Stimulated activated CD8-positive, alpha-beta memory T cell treated with anti-CD3 and anti-CD28 coated beads, Interleukin-12 subunit alpha, Interleukin-12 subunit beta, amount 100 ng/mL, for 4 hours (primary cell): ENCODE measurements at places on chromosomes 4 and X.

DNA sequence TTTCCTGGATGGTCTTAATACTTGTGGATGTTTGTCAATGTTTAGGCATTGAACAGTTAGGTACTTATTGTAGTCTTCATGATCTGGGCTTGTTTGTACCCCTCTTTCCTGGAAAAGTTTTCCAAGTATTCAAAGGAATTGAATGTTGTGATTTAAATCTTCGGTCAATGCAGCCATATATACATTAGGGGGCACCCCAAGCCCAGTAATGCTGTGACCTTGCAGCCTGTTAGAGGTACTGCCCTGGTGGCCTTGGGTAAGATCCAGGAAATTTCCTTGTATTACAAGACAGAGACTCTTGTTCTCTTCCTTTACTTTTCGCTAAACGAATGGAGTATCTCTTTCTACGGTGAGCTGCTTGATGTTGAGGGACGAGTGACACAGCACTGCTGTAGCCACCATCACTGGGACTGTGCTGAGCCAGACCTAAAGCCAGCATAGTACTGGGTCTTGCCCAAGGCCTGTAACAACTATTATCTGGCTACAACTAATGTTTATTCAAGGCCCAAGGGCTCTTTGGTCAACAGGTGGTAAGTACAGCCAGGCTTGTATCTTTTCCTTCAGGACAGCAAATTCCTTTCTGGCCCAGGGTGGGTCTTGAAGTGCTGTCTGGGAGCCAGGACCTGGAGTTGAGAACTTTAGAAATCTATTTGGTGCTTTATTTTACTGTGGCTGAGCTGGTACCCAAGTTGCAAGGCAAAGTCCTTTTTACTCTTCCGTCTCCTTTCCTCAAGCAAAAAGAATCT lies 118.3 kb upstream of the ATOH1 start:
- no peak for DNase-seq

- no peak for DNase-seq
Observed at GRCh38 chr4:78659264-78659663, 107.7 kb downstream of the ANXA3 start.

DNA sequence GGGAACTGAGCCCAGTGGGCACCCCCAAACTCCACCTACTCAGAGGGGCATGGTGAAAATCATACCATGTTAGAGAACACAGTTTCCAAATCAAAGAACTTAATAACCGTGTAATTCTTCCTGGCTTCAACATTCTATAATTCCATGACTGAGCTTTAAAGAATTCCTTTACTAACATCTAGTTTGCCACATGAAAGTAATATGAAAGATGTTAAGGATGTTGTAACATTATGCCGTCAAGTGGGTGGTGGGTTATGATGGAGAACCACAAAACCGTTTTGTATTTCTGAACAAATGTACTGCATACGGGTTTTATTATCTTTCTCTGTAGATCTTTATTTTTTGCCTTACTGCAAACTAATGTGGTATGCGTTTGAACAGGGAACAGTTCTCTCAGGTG lies 549.0 kb upstream of the MAGEB2 start:
- no peak for DNase-seq

GRCh38 chr4:29046781-29047180 lies 1673.4 kb upstream of the PCDH7 start:
- no peak for DNase-seq

DNA sequence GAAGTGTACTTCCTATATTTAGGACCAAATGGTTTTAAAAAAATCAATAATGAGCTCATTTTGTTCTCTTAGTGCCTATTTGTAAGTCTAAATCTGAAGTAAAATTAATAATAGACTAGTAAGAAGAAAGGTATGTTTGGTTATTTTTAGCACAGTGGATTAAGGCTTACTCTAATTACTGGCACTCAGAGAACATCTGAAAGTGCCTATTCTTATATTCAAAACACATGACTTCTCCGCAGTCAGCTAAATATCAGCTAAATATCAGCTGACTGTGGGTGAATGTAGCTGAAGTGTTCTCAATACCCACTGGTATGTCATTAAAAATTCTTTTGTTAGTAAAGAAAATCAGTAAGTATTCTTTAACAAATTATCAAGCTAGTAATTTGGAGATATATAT lies 6.0 kb downstream of the AP1S2 start:
- DNase-seq: no peak

- no peak for DNase-seq
Observed at GRCh38 chr4:52780617-52781354, 29.6 kb upstream of the ERVMER34-1 start.

DNA sequence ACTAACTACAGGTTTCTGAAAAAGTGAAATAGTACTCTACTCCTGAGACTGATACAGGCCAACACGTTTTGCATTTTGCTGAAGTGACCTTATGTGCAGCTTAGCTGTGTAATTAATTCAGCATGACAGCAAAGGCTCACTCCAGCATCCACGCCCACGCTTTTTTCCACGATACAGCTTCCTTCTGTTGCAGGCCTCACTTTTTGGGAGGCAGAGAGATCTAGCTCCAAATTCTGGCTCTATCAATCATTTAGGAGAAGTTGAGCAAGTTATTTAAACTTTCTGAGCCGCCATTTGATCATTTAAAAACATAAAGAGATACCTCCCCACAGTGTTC lies 160.3 kb downstream of the AFAP1 start:
- DNase-seq: no peak

GRCh38 chr4:24604558-24605214 lies 20.3 kb upstream of the DHX15 start:
- DNase-seq: no peak

- DNase-seq: no peak
Observed at GRCh38 chr4:6194458-6195195, 5.7 kb downstream of the JAKMIP1 start.

DNA sequence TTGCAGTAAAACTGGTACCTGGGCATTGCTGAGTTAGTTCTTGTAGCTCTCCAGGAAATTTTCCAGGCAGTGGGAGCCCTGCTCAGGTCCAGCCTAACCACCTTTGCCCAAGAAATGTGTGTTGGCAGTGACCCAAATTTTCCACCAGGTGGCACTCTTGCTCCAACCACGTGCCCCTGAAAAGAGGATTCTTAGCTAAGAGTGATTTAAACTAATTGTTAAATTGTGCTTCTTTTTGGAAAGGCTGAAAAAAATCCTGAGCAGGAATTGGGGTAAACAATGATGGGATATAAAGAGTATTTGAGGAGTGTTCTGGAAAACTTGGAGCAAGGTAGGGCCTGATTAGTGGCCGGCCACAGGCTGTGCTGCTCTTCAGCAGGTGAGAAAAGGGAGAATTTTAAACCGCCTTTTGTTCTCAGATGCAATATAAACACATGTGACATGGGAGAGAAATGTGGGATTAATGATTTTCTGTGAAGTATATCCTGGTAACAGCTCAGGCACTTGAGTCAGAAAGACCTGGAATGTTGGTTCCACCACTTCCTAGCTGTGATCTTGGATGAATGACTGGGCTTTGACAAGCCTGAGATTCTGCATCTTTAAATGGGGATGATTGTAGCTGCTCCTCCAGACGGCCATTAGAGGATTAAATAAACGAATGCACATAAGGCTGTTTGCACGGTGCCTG lies 219.6 kb downstream of the PTTG2 start:
- peak; percentile 47 for DNase-seq

- no peak for DNase-seq
Observed at GRCh38 chr4:161419822-161420221, 744.0 kb downstream of the FSTL5 start.

DNA sequence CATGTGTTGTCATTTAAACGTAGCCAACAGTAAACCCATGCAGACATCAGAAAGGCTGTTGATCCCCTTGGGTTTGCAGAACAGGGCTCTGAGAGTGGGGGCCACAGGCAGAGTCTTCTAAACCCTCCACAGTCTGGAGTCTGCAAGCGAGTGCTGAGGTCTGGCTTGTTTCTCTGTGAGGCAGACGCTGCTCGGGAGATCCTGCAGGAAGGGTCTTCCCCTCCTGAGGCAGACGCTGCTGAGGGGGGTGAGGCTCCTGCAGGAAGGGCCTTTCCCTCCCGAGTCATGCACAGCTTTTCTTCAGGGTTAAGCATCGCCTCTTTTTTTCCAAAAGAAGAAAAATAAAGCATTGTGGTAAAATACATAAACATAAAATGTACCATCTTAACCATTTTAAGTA lies 17.1 kb upstream of the PDE6B start:
- DNase-seq: no peak

DNA sequence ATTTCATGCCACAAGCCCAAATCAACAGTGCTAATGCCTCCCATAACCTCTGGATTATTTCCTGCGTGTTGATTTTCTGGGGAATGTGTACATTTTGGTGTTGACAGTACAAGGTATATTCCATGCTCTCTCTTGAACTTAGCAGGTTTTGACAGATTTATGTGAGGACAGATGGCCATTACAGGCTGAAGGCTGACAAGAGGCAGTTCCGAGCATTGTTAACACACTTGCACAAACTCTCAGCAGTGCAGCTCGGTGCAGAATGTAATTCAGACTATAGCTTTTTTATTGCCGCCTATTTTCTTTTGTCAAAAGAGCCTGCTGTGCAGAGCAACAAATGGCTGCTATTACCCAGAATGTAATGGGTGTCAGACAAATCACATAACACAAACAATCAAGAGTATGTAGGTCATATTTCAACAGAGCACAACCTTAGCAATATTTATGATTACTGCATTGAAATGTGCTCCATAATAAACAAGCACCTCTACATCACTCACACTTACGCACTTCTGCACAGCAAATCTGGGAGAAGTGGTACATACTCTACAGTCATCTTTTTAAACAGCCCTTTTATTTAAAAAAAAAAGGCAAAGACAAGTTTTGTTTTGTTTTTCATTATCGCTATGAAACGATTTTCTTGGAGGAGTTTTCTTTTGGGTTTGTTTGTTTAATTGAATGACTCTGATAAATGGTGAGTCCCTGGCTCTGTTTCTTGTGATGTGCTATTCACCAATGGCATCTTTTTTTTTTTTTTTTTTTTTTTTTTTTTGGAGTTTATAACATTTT lies 71.6 kb downstream of the PPARGC1A start:
- no peak for DNase-seq

GRCh38 chr4:70182517-70183167 lies 12.9 kb upstream of the ODAM start:
- no peak for DNase-seq

DNA sequence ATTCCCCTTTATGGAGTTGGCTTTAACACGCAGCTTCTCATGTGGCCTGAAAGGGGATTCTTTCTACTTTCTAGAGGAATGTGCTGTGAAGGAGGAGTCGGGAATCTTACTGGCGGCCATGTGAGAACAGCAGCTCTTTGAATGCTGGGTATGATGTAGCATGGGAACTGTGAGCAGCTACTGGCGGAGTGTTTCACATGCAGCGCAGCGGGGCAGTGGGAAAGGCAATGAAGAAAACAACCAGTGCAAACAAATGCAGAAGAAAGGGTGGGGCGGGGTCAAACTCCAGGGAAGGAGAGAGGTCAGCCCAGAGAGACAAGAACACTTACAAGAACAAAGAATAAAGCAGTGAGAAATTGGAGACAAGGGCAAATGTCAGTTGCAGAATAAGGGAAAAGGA lies 363.8 kb upstream of the FTHL17 start:
- no peak for DNase-seq

DNA sequence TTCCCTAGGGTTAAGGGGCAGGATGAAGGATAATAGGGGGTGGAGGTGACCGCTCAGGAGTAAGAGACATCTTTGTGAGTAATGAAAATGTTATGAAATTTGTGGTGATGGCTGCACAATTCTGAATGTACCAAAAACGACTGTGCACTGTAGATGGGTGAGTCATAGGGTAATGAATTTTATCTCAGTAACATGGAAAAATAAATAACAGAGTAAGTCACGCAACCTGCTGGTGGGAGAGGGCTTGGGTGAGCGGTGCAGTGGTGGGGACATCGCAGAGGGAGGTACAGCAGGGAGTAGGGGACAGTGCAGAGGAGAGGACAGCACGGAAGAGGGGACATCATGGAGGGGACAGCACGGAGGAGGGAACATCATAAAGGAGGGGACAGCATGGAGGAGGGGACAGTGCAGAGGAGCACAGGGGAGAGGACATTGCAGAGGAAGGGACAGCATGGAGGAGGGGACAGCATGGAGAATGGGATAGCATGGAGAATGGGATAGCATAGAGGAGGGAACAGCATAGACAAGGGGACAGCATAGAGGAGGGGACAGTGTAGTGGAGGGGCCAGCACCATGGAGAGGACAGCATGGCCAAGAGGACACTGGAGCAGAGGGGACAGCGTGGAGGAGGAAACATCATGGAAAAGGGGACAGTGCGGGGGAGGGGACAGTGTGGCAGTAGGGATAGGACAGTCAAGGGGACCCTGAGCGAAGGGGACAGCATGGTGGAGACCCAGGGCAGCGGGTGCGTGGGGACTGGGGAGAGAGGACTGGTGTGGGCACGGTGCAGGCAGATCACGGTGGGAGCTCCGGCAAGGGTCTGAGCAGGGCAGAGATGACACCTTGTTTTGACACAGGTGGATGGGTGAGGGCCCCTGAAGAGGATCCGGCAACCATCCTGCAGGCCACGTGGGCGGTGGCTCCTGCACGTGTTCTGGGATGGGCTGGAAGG lies 68.5 kb upstream of the MXD4 start:
- DNase-seq: no peak

GRCh38 chr4:141771889-141772830 lies 135.8 kb downstream of the IL15 start:
- no peak for DNase-seq
